ENCODE measurements at places on chromosomes 1 and 21. TPM values are rescaled to one million over a fixed set of nuclear protein-coding genes. Genes with fewer than 3 reads are reported as not detected.
A peak's percentile ranks its signal among the peaks of the same experiment; 100 is the strongest.

DNA sequence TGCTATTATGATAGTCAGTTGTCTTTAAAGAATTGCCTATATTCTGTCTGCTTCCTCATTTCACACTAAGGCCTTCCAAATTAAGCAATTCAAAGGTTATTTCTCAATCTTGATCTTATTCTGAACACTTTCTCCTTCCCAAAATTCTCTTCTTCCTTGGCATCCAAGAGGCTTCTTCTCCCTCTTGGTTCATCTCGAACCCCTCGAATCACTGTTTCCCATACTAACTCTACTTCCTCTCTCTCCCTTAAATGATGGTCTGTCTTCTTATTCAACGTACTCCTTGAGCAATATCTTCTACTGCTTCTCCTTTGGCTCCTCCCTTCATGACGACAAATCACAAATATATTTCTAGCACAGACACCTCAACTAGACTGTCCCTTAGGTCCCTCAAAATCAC, 4.5 kb downstream of the COPA start:
- no peak for DNase-seq

DNA sequence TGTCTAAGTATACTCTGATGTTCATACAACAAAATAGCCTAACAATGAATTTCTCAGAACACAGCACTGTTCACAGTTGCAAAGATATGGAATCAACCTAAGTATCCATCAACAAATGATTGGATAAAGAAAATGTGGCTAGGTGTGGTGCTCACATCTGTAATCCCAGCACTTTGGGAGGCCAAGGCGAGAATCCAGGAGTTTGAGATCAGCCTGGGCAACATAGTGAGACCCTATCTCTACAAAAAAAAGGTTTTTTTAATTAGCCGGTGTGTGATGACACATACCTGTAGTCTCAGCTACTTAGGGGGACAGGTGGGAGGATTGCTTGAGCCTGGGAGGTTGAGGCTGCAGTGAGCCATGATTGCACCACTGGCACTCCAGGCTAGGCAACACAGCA, 10.7 kb downstream of the IFNAR2 start:
- no peak for DNase-seq

Gene LYPD8
- total RNA-seq = not detected

DNA sequence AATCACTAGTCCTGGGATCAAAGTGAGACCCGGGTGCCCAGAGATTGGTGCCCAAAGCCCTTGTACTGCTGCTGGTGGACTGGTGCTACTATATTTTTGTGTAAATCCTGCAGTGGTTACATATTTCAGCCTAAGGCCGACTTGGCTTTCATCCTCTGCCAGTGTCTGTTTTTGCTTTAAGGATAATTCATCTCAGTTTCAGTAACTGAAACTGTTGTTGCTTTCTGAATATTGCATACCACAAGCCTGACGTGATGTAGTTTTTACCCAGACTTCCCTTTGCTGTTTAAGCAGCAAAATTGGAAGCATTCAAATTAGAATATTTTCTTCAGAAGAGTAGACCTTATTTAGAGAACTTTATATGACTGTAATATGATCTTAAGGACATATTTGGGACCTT, 341.8 kb downstream of the RYR2 start:
- peak; percentile 1 for DNase-seq
